ENCODE measurements at places on chromosomes 6 and 20.

- H3K4me1 ChIP-seq = peaks cover 4% of the 10 kb centered on the region
- no peak overlapping the region for H3K27ac ChIP-seq
- peaks cover 2% of the 10 kb centered on the region for H3K27me3 ChIP-seq
- peaks cover 31% of the 10 kb centered on the region for H3K36me3 ChIP-seq
- DNase-seq = no peak
- no peak overlapping the region for H3K4me3 ChIP-seq
Observed at GRCh38 chr20:34083137-34083536, 28.9 kb downstream of the EIF2S2 start.

DNA sequence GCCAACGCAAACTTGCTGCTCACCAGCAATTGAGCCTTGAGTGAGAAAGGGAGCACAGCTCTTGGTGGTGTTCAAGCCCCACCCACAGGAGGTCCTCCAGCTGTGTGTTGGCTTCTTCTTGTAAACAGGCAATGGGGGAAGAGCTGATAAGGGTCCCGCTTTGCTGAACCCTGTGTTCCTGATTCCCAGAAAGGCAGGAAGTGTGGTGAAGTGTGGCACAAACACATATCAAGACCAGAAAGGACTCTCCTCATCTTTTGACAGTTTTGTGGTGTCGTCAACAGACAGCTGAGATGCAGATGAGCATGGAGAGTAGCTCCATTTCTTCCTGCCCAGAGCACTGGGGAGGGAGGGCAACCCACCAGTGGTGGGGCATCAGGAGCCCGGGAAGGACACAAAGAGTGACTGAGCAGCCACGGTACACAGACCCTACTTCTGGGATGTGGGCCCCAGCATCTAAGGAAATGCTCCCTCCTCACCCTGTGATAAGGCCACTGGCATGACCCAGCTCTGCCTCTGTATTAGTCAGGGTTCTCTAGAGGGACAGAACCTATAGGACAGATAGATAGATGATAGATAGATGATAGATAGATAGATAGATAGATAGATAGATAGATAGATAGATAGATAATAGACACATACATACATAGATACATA lies 188.9 kb upstream of the TAB2 start:
- H3K4me1 ChIP-seq = peaks cover 4% of the 10 kb centered on the region
- H3K4me3 ChIP-seq = no peak overlapping the region
- DNase-seq = no peak
- H3K27ac ChIP-seq = no peak overlapping the region

- H3K4me3 ChIP-seq = no peak overlapping the region
- H3K4me1 ChIP-seq = no peaks in the 10 kb centered on the region
- no peaks in the 10 kb centered on the region for H3K27me3 ChIP-seq
- no peak overlapping the region for H3K27ac ChIP-seq
Observed at GRCh38 chr6:94487371-94487770, 1068.0 kb upstream of the EPHA7 start.

DNA sequence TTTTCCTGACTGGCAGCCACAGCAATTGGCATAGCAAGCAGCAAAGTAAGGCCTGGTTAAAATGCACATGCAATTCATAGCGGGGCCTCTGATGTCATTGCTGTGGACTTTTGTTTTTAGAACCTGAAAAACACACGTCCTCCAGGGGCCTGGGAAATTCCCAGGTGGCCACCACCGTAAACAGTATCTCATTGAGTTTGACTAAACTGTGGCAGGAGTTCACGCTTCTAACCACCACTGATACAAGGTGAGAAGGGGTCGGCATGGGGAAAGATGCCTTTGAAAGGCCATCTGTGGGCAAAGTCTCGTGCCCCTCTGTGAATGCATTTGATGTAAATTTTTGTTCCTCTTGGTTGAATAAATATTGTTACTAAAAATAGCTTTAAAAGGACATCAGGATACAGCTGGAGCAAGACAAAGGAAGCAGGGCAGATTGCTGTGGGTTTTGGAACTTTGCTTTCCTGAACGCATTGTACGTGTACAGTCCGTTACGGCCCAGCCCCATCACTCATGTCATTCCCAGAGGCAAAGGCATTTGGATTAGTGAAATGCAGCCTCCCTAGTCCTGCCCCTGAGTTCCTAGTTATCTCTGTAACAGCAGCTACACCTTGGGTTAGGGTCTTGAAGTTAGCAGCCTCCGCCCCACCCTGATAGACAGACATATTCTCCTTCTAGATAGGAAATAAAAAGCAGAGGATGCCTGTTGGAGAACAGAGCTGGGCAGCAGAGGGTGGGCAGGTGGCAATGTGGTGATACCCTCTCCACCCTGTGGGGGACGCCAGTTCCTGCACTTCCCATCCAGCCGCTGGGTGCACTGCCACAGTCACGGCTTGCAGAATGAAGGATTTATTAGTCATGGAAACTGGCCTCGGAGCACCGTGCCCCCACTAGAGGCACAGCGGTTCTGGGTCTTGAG lies 80.3 kb downstream of the ZDHHC14 start:
- DNase-seq = no peak
- H3K4me3 ChIP-seq = no peak overlapping the region
- H3K36me3 ChIP-seq = no peaks in the 10 kb centered on the region
- H3K27ac ChIP-seq = no peak overlapping the region
- H3K4me1 ChIP-seq = peaks cover 21% of the 10 kb centered on the region
- H3K27me3 ChIP-seq = peaks cover 71% of the 10 kb centered on the region

DNA sequence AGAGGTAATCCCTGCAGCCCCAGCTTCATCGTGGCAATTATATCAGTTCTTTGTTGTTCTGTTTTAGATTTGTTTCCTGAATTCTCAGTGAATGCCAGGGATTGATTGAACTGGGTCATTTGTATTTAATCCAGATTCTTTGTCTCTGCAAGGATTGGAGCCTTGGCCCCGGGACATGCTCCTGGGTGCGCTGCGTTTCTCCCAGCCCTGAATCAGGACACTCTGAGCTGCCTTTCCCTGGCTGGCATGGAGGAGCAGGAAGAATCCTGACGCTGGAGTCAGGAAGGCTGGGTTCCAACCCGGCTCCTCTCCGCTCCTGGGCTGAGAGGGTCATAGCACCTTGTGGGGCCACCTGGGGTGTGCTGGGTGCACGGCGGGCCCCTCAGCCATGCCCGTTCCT lies 545.6 kb downstream of the QKI start:
- no peaks in the 10 kb centered on the region for H3K36me3 ChIP-seq
- H3K27ac ChIP-seq = peak overlapping the region; percentile 58
- no peak for DNase-seq
- H3K4me3 ChIP-seq = no peak overlapping the region
- peaks cover 66% of the 10 kb centered on the region for H3K4me1 ChIP-seq

DNA sequence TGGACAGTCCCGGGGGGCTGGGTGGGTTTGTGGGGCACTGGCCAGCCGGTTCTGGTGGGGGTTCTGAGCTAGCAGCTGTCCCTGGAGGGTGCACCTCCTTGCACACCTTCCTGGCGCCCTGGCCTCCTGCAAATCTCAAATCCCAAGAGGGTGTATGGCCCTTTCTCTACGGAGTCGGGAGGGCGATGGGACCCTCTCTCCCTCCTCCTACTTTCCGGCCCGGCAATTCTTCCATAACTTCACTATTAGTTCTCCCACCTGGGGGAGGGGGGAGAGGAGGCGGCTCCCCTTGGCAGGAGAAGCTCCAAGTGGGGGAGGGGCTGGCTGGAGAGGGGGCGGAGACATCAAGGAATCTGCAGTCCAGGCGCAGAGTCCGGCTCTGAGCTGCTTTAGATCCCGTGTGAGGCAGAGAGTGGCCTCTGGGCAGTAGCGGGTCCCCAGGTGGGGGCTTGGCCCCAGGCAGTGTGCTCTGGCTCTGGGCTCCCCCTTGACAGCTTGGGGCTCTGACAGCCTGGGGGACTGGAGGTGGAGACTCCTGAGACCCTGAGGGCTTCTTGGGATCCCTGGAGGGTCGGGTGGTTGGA lies 1.4 kb upstream of the LAMA5 start:
- H3K27me3 ChIP-seq = peaks cover 13% of the 10 kb centered on the region
- H3K4me1 ChIP-seq = peaks cover 11% of the 10 kb centered on the region
- H3K36me3 ChIP-seq = no peaks in the 10 kb centered on the region
- DNase-seq = peak; percentile 45

- no peaks in the 10 kb centered on the region for H3K27me3 ChIP-seq
- H3K4me3 ChIP-seq = no peak overlapping the region
- peaks cover 20% of the 10 kb centered on the region for H3K4me1 ChIP-seq
- no peak for DNase-seq
- peak overlapping the region; percentile 82 for H3K27ac ChIP-seq
- peaks cover 13% of the 10 kb centered on the region for H3K36me3 ChIP-seq
Observed at GRCh38 chr6:93337014-93337413, 82.3 kb downstream of the EPHA7 start.

DNA sequence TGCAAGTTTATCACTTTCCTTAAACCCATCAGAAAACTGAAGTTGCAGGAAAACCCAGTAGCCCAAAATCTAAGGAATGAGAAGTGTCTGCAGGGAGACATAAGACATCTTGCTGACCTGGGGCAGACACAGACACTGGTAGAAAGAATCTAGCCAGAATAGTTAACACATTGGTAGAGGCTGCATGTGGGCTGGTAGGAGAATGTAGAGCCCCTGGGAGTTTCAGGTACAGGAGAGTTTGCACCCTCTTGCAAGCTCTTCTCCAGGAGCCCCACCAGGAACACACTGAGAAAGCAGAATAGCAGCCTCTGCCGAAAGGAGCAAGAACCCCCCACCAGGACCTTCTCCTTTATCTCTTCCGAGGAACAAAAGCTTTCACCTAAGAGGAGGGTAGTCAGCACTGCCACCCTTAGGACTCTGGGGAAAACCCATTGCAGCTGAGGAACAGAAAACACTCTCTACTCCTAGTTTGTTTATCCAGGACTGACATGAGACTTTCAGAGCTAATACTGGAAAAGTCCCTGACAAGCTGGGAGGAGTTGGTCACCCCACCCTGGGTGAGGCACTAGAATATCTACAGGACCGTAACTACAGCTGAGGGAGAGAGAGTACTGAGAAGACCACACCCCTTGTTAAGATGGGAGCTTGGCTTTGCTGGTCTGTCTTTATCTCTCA lies 10.5 kb upstream of the OGFRL1 start:
- H3K4me3 ChIP-seq = no peak overlapping the region
- DNase-seq = no peak
- no peaks in the 10 kb centered on the region for H3K27me3 ChIP-seq
- H3K27ac ChIP-seq = no peak overlapping the region
- peaks cover 5% of the 10 kb centered on the region for H3K36me3 ChIP-seq

GRCh38 chr6:78523622-78524021 lies 343.7 kb upstream of the IRAK1BP1 start:
- H3K36me3 ChIP-seq = no peaks in the 10 kb centered on the region
- H3K27ac ChIP-seq = no peak overlapping the region
- H3K27me3 ChIP-seq = peaks cover 19% of the 10 kb centered on the region
- H3K4me3 ChIP-seq = no peak overlapping the region
- DNase-seq = no peak
- H3K4me1 ChIP-seq = no peaks in the 10 kb centered on the region

DNA sequence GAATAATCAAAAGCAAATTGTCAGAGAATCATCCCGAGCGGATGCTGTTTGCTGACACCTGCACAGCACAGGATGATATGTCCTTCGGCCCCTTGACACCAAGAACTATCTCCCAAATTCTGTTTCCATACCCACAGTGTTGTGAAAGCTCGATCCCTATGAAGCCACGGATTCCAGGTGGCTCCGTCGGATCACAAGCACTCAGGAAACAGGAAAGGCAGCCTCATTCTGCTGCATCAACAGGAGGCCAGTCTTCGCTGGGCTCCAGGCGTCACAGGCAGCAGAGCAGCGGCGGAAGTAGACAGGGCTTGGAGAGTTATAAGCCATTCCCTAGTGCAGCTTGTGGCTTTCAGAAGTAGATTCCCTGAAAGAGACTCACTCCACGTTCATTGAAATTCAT lies 342.3 kb downstream of the C6orf118 start:
- H3K36me3 ChIP-seq = no peaks in the 10 kb centered on the region
- H3K4me3 ChIP-seq = no peak overlapping the region
- no peaks in the 10 kb centered on the region for H3K27me3 ChIP-seq
- no peak for DNase-seq
- H3K4me1 ChIP-seq = no peaks in the 10 kb centered on the region
- H3K27ac ChIP-seq = no peak overlapping the region

Data from neural crest cell (in vitro differentiated cells).